ENCODE measurements at places on chromosomes 13 and 19. TPM values are rescaled to one million over a fixed set of nuclear protein-coding genes. Genes with fewer than 3 reads are reported as not detected.

UPK1A gene
- 1.6 TPM for total RNA-seq

EDNRB gene
- total RNA-seq, result not detected

ZNF790 gene
- 10.4 TPM for total RNA-seq

SELENOV gene
- total RNA-seq, result not detected

PCCA gene
- 13.2 TPM for total RNA-seq

IL27RA gene
- 83.3 TPM for total RNA-seq

SLC17A7 gene
- total RNA-seq, result 0.23 TPM

TEX26 gene
- not detected for total RNA-seq

CHAF1A gene
- total RNA-seq, result 60.0 TPM

ZNF534 gene
- total RNA-seq, result not detected

COL4A2 gene
- total RNA-seq, result not detected

SYCN gene
- total RNA-seq, result not detected

SPACA4 gene
- total RNA-seq, result not detected

ATP1A3 gene
- total RNA-seq, result 1.2 TPM

KIR2DL4 gene
- total RNA-seq, result not detected

LGALS14 gene
- not detected for total RNA-seq

ZNF571 gene
- total RNA-seq, result 4.5 TPM

COX7A1 gene
- total RNA-seq, result not detected

PDS5B gene
- 63.5 TPM for total RNA-seq
